GM23338 (cell line): ENCODE measurements at places on chromosomes 11 and 22. TPM values are rescaled to one million over a fixed set of nuclear protein-coding genes. Genes with fewer than 3 reads are reported as not detected.

GRCh38 chr22:40654522-40655167 lies 18.1 kb upstream of the MRTFA start:
- H3K4me3 ChIP-seq = no peak overlapping the region
- peak; percentile 39 for DNase-seq
- peaks cover 4% of the 10 kb centered on the region for H3K4me1 ChIP-seq
- H3K36me3 ChIP-seq = no peaks in the 10 kb centered on the region

DNA sequence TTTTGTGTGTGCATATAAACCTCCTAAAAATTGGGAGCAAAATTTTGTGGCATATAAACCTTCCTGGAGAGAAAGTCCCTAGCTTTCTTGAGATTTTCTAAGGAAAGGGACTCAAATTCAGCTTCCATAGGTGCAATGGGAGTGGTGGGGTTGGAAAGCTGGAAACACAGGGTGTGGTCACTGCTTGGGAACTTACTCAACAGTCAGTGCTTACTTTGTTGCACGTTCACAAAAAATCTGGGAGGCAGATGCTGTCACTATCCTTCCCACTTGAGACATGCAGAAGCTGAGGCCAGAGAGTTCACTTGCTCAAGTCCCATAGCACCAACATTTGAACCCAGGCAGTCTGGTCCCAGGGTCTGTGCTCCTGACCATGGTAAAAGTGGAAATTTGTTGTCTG lies 3.9 kb upstream of the CATSPERZ start:
- H3K36me3 ChIP-seq = no peaks in the 10 kb centered on the region
- no peak for DNase-seq
- peaks cover 100% of the 10 kb centered on the region for H3K27me3 ChIP-seq
- peaks cover 7% of the 10 kb centered on the region; the same call in 1 of the 2 replicates for H3K4me1 ChIP-seq

DNA sequence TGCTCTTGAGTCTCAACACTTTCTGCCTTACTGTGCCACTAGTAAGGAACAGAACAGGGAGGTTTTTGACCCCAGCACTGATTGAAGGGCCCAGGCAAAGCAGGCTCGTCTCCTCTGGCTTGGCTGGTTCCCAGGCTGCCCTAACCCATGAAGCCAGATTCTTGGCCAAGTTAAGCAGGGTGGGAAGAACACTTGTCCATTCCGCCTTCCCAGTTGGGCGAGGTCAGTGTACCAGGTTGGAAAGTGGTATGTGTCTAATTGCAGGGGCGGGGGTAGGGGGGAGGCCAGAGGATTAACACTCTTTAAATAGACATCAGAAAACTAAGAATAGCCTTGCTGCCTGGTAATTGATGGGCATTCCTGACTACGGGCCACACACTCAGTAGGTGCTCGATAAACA lies 14.4 kb downstream of the TIMP3 start:
- no peak for DNase-seq
- H3K27me3 ChIP-seq = no peaks in the 10 kb centered on the region
- H3K4me1 ChIP-seq = peaks cover 16% of the 10 kb centered on the region; the same call in 1 of the 2 replicates
- no peak overlapping the region for H3K27ac ChIP-seq

Gene TBRG1
- total RNA-seq = 20.7 and 24.8 TPM in 2 replicates

Gene MS4A1
- not detected in 2 replicates for total RNA-seq
